Activated CD8-positive, alpha-beta T cell treated with anti-CD3 and anti-CD28 coated beads for 36 hours (primary cell): ENCODE measurements at places on chromosomes 3 and 15. TPM values are rescaled to one million over a fixed set of nuclear protein-coding genes. Genes with fewer than 3 reads are reported as not detected.

DCBLD2 gene
- 1.4 TPM for total RNA-seq

GRCh38 chr3:171245796-171246765 is 214.1 kb downstream of the TNIK start:
- DNase-seq: no peak

GRCh38 chr15:41955807-41956525 is 16.4 kb downstream of the EHD4 start:
- DNase-seq: no peak

- no peak for DNase-seq
These were observed 159.2 kb upstream of the SLCO3A1 start for GRCh38 chr15:91694131-91694830.

DNA sequence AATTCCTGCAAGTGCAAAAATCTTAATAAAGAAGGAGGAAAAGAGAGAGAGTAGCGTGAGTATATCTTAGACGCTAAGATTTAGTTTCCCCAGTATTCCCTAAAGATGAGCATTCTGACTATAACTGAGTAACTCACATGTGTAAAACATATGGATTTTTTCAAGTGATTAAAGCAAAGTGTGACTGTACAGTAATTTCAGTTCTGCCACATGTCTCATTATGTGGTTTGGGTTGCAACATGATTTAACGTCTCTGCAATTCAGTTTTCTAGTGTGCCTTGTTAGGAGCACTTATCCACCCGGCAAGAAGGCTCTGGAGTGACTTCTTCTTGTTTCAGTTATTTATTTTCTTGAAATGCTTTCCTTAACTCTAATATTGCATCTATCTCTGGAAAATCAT is 514.1 kb downstream of the ROBO1 start:
- no peak for DNase-seq

KIF7 gene
- 2.7 TPM for total RNA-seq

DNA sequence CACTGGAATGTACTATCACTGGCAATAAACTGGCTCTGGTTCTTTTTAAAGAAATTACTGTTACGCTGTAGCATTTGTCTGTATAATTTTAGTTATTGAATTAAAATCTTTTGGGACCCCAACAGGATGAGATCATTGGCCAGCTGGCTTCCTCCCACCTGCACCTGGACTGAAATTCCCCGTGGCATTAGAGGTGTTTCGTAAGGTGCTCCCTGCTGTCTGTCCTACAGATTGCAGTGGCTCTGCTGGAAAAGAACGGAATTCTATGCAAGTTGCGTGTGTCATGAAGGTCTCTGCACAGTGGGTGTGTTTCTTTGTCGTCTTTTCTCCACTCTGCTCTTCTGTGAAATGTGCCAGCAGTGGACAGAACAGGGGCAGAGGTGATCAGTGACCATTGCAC is 383.4 kb downstream of the PTPRG start:
- DNase-seq: no peak
